IPS-NIHi11 (cell line): ENCODE measurements at places on chromosomes 2 and 18.

DNA sequence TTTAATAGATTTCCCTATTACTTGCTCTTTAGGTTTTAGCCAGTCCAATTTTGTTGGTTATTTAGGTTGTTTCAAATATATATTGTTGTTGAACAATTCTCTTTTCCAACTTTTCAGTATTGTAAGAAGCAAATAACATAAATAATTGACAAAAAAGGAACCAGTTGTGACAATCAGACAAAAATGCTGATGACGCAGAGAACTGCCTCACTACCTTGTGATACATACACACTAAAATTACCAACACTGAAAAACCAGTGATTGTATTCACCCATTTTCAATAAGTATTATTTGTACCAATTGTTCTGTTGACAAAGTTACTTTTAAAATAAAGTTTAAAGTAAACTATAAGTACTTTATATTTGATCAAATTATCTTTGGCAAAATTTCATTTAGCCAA, 43.1 kb upstream of the NABP1 start:
- no peak for DNase-seq

DNA sequence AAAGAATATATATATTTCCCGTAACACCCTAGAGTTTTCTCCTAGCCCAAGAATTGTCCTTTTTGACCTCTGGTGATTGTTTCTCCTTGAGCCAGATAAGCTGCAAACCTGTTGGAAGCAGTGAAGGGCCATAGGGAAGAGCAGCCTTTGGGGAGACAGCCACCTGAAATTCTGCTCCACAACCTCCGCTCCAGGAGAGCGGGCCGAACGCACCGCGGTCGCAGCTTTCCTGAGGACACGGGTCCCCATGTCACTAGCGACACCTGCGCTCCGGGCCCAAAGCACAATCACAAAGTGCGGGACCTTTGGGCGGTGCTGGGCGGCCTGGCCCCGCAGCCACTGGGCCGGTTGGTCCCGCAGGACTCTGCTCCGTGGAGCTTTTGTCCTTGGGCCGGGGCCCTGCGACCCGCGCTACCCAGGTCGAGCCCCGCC, 557 bp upstream of the DSG2 start:
- DNase-seq: no peak

DNA sequence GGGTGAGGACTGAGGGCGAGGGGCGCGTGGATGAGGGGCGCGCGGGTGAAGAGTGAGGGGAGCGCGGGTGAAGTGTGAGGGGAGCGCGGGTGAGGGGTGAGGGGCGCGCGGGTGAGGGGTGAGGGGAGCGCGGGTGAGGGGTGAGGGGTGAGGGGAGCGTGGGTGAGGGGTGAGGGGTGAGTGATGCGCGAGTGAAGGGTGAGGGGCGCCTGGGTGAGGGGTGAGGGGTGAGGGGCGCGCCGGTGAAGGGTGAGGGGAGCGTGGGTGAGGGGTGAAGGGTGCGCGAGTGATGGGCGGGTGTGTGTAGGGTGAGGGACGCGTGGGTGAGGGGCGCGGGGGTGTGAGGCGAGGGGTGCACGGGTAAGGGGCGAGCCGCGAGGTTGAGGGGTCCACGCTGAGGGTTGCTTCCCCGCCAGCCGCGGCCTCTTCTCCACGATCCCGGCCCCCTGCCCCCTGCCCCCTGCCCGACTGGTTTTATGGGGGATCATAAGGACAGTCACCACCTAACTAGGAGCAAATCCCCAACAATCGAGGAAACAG, 1.1 kb upstream of the SLC66A2 start:
- DNase-seq: peak; percentile 64

GRCh38 chr18:48542513-48543181, 3.8 kb downstream of the CTIF start:
- DNase-seq: no peak

- no peak for DNase-seq
Observed at GRCh38 chr2:47945046-47945781, 38.9 kb upstream of the FBXO11 start.

GRCh38 chr2:83602753-83603152, 856.3 kb downstream of the SUCLG1 start:
- DNase-seq: no peak

DNA sequence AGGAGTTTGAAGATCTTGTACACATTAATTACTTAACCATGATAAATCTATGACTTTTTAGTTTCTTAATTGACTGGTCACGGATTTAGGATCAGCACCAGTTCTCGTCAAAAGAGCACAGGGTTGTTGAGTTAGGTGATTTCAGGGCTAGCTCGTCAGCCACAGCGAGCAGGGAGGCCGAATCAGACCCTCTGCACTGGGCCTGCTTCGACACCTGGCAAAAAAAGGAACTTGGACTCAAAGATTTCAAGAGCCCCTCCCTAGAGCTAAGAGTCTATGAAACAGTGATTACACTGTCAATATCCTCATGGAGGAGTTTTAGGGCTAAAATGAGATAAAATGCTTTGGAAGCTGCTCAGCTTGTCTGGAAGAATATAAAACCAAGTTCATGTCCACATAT, 4.6 kb upstream of the SERTAD2 start:
- DNase-seq: no peak

GRCh38 chr18:9757827-9758621, 49.9 kb downstream of the RAB31 start:
- DNase-seq: no peak

DNA sequence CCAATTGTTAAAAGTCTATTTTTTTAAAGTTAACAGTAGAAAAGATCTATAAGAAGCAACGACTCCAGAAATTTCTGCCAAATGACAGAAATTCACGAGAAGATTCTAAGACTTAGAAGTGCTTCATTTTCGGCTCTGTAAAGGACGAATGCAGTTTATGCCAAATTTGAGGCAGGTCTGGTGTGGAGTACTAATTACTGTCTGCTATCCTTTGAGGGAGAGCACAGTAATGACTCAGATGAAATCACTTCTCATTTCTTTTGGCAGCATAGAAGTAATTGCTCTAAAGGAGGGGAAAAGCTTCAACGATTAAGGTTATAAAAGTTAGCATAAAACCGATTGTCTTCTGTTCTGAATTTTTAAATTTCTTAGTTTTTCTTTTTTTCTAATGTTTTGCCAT, 11.4 kb downstream of the G6PC2 start:
- DNase-seq: no peak

- no peak for DNase-seq
Observed at GRCh38 chr2:36707050-36707449, 10.5 kb downstream of the VIT start.

GRCh38 chr2:112749755-112750559, 14.5 kb downstream of the CKAP2L start:
- DNase-seq: peak; percentile 82
